Anterior cingulate cortex (tissue), 58 donors: ENCODE measurements at places on chromosomes 1 and 21.
A peak's percentile ranks its signal among the peaks of the same experiment; 100 is the strongest.

GRCh38 chr1:234554218-234554697 lies 55.7 kb downstream of the IRF2BP2 start:
- no peak for DNase-seq

DNA sequence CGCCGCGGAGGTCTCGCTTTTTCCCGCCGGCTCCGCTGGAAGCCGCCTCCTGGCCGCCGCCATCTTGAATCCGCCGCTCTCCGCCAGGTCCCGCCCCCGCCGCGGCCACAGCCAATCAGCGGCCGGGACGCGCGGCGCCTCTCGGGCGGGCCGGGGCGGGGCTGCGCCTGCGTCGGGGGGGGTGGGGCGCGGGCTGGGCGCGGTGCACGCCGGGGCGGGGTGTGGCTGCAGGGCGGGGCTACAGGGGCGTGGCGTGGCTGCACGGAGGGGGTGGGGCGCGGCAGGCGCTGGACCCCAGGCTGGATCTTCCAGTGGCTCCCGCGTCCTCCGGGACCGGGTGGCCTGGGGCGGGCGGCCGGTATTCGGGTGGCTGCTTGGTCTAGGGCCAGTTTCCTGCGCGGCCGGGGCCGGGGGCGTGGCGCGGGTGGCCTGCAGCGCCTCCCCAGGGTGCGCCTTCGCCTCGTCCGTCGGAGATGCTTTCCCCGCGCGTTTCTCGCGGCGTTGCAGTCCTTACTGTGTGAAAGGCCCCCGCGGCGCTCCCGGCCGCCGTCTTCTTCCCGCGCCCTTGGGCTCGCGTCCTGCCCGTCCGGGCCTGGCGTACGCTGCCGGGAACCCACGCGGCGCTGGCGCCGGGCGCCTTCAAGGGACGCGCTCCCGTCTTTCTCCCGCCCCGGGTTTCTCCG lies 575 bp downstream of the PCNT start:
- DNase-seq: peak; percentile 81

- DNase-seq: no peak
Observed at GRCh38 chr1:53336146-53336545, 8.3 kb upstream of the LRP8 start.

GRCh38 chr1:70874063-70874462 lies 173.6 kb downstream of the PTGER3 start:
- DNase-seq: no peak

GRCh38 chr1:61087571-61087970 lies 5.2 kb downstream of the NFIA start:
- no peak for DNase-seq

GRCh38 chr1:184610876-184611595 lies 143.6 kb downstream of the EDEM3 start:
- DNase-seq: no peak

- no peak for DNase-seq
Observed at GRCh38 chr1:237891979-237892378, 1.3 kb upstream of the ZP4 start.

DNA sequence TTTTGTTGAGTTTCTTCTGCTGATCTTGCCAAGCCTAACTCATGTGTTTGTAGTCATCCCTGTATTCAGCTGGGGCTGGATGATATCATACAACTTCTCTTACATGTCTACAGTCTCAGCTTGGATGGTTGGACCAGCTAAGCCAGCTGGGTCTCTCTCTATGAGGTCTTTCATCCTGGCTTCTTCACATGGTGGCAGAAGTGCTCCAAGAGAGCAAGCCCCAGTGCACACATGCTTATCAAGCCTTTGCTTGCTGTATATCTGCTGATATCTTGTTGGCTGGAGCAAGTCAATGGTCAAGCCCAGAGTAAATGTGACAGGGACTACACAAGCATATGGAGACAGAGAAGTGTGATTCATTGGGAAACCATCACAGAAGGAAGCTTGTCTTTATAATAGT lies 29.2 kb upstream of the SLC44A5 start:
- no peak for DNase-seq

- DNase-seq: no peak
Observed at GRCh38 chr1:32953495-32953894, 11.1 kb downstream of the RNF19B start.

- DNase-seq: no peak
Observed at GRCh38 chr21:42565886-42566523, 52.4 kb downstream of the SLC37A1 start.

- no peak for DNase-seq
Observed at GRCh38 chr1:24424990-24425389, 9.4 kb downstream of the NIPAL3 start.

DNA sequence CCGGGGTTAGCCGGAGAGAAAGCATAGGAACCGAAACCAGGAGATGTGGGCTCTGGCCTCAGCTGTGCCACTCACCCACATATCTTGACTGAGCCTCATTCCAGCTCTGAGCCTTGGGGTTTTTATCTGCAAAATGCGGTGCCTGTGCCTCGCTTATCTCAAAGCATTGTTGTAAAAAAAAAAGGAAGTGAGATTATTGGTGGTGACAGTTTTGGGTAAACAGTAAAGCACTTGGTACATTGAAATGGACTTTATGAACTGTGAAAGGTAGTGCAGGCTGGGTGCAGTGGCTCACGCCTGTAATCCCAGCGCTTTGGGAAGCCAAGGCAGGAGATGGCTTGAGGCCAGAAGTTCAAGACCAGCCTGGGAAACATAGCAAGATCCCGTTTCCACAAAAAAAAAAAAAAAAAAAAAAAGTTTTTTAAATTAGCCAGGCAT lies 3.8 kb downstream of the PTAFR start:
- DNase-seq: no peak

DNA sequence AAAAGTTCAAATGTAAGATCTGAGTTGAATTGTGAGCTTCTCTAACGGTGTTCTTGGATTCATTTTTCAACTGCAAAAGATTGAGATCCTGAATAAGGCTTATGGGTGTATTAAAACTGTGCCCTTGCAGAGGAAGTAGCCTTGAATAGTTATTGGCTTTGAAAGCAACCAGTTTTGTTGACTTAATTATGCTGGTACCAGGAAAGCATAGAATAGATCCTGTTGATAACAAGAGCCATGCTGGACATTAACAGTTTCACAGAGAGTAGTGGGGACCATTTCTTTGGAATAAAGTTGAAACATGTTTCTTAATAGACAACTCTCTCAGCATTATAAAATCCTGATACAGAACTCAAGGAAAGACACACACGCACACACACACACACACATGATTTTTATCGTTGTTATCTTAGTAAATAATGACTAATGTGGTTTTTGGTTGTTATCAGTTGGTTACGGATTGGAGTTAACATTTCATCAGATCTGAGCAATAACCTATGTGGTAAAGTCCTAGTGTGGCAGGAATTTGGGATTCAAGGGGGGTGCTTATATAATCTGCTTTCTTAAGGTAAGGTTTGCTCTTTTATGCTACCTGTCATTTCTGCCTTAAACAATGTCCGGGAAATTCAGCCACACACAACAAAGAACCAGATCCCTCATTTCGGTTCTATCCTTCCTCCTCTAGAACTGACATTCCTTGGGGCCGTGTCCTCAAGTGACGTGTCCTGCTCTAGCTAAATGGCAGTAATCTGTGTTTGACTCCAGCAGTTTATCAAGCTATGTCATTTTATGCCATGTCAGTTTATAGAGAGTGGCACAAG lies 330.9 kb downstream of the CHRM3 start:
- no peak for DNase-seq

DNA sequence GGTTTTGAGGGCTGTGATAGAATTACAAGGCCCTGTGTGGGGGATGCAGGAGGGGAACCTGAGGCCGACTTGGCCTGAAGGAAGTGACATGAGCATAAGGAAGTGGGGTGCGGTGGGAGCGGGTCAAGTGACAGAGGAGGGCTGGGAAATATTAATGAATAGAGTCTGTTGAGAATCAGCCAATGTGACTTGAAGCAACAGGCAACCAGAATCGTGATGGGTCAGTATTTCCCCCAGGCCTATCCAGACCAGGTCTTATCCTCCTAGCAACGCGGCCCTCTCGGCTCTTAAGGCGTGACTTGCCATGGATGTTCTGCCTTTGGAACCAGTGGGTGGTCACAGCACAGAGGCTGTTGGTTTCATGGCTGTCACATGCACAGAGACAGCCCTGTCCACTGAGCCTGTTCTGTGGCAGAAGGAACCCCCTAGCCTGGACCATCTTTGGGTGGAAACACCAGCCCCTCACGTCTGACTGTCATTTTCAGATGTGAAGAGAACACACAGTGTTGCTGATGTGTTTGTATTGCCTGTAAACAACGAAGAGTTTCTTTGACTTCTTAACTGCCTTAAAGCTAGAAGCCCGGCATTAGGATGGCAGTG lies 468.8 kb downstream of the CAMTA1 start:
- DNase-seq: no peak

DNA sequence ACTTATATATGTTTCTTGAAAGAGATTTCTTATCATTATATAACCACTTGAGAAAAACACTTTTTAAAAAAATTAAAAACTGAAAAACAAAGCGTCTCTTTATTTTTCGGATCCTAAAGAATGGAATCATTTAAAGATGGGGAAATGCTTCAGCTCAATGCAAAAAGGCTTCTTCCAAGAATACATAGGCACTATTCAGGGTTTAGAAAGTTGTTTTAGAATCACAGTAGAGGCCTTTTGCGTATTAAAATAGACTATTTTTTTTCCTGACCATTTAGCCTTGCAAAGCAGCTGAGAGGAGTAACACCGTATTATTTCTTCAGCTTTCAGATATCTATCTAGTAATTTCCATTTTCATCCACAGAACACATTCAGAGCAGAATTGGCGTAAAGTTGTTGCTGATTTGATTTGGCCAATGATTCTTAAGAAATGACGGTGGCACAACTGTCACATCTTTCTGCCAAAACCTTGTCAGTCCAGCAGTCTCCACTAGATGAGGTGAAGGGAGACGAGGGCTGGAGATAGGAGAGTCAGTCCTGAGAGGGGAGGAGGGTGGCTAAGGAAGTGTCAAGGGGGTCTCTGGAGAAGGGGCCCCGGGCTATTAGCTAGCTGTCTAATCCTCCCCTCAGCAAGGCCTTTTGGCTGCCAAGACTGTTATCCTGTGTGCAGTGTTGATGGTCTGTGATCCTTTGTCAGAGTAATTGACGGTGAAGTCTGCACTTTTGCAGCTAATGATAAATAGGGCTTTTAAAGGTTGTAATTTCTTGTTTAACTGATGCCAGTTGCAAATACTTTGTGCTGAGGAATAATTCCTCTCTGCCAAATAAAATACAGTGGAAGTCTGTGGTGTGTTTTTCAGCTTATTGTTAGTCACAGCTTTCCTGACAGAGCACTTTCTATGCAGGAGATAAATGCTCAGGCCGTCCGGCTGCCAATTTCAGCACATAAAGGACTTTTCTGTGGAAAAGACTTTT lies 34.7 kb downstream of the PRRX1 start:
- DNase-seq: peak; percentile 20

- DNase-seq: no peak
Observed at GRCh38 chr21:42616446-42616845, 37.0 kb upstream of the PDE9A start.
